Lung (tissue), 17 donors: ENCODE measurements at places on chromosomes 1 and 21. TPM values are rescaled to one million over a fixed set of nuclear protein-coding genes. Genes with fewer than 3 reads are reported as not detected.

The SELENBP1 gene
- total RNA-seq = 195 TPM

DNA sequence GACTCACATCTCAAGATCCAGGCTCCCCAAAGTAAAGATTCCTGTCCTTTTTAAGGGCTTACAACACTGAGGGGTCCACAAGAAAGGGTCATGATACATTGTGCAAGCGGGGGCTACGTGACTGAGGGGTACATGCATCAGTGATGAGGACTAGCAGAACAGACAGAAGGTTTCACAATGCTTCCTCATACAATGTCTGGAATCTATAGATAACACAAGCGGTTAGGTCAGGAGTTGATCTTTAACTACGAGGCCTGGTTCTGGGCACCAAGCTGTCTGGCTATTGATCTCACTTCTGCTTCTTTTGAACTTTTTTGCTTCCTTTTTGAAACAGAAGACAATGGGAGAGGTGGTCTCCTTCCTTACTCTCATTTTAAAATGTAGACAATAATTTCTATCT lies 718.6 kb downstream of the AMY1C start:
- no peak overlapping the region for H3K4me3 ChIP-seq
- H3K4me1 ChIP-seq = no peaks in the 10 kb centered on the region
- DNase-seq = no peak
- H3K27me3 ChIP-seq = no peaks in the 10 kb centered on the region
- H3K36me3 ChIP-seq = no peaks in the 10 kb centered on the region

The GALNT2 gene
- total RNA-seq = 101 TPM

DNA sequence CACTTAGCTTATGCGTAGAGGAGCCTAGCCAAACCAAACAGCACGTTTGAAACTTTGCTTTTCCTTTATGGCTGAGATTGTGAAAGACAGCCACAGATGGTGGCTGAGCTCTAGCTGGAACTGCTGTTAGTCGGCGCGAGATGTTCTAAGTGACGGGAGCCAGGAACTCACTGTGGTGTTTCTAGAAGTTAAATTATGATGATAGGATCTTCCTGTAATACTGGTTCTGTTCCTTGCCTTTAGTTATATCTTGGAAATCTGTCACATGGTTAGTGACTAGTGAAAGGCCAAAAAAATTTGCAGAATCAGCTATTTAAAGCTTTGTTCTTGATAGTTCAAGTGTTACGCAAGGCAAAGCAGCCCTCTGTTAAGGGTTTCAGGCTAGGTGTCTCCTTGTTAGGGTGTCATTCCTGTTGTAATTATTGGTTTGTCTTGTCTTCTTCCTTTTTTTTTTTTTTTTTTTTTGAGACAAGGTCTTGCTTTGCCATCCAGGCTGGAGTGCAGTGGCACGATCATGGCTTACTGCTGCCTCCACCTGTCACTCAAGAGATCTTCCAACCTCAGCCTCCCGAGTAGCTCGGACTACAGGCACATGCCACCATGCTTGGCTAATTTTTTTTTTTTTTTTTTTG lies 22.6 kb downstream of the AK4 start:
- peaks cover 21% of the 10 kb centered on the region for H3K4me1 ChIP-seq
- H3K27me3 ChIP-seq = peaks cover 13% of the 10 kb centered on the region
- DNase-seq = peak; percentile 42
- H3K36me3 ChIP-seq = no peaks in the 10 kb centered on the region

DNA sequence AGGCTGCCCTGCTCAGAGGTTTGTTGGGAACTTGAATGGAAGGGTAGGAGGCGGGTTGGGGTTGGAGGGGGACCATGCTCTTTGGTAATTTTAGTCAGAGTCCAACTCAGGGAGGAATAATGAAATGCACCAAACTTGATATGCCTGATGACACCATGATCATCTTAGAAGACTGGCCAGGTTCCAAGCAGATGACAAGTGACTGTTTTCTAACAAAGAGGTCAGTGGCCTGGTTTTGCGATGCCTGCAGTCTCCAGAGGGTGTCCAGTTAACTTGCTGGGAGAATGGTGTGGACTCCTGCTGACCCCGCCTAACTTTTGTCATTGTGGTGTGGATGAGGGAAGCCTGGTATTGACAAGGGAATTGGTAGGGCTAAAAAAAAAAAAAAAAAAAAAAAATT lies 12.4 kb downstream of the VANGL1 start:
- H3K4me1 ChIP-seq = peaks cover 24% of the 10 kb centered on the region
- peaks cover 15% of the 10 kb centered on the region for H3K36me3 ChIP-seq
- no peak overlapping the region for H3K4me3 ChIP-seq
- no peaks in the 10 kb centered on the region for H3K27me3 ChIP-seq
- no peak for DNase-seq
- no peak overlapping the region for H3K27ac ChIP-seq

GRCh38 chr1:10652626-10653025 lies 143.8 kb downstream of the CASZ1 start:
- H3K36me3 ChIP-seq = no peaks in the 10 kb centered on the region
- H3K4me1 ChIP-seq = peaks cover 12% of the 10 kb centered on the region
- DNase-seq = no peak
- H3K27ac ChIP-seq = no peak overlapping the region

GRCh38 chr1:93980320-93981273 lies 71.4 kb upstream of the GCLM start:
- H3K4me3 ChIP-seq = no peak overlapping the region
- no peaks in the 10 kb centered on the region for H3K4me1 ChIP-seq
- no peaks in the 10 kb centered on the region for H3K36me3 ChIP-seq
- no peak overlapping the region for H3K27ac ChIP-seq
- no peaks in the 10 kb centered on the region for H3K27me3 ChIP-seq

- no peak overlapping the region for H3K4me3 ChIP-seq
- H3K27me3 ChIP-seq = no peaks in the 10 kb centered on the region
- H3K36me3 ChIP-seq = no peaks in the 10 kb centered on the region
- H3K4me1 ChIP-seq = no peaks in the 10 kb centered on the region
Observed at GRCh38 chr1:159068886-159069285, 7.7 kb downstream of the AIM2 start.

DNA sequence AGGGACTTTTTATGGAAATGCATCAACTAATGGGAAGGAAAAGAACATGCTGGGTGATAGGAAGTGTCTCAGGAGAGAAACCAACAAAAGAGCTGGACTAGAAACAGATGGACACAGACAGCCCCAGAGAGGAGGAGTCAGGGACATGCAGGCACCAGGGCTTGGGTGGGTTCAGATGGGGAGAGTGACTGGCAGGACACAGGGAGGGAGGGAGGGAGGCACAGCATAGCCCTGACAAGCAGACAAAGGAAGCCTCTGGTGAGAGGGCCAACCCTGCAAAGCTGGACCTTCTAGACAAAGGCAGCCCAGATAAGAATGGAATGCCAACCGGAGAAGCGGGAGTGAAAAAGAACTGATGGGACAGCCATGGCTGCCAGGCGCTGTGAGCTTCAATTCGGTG lies 568.8 kb downstream of the AJAP1 start:
- no peaks in the 10 kb centered on the region for H3K36me3 ChIP-seq
- no peak overlapping the region for H3K4me3 ChIP-seq
- H3K4me1 ChIP-seq = no peaks in the 10 kb centered on the region
- no peaks in the 10 kb centered on the region for H3K27me3 ChIP-seq

DNA sequence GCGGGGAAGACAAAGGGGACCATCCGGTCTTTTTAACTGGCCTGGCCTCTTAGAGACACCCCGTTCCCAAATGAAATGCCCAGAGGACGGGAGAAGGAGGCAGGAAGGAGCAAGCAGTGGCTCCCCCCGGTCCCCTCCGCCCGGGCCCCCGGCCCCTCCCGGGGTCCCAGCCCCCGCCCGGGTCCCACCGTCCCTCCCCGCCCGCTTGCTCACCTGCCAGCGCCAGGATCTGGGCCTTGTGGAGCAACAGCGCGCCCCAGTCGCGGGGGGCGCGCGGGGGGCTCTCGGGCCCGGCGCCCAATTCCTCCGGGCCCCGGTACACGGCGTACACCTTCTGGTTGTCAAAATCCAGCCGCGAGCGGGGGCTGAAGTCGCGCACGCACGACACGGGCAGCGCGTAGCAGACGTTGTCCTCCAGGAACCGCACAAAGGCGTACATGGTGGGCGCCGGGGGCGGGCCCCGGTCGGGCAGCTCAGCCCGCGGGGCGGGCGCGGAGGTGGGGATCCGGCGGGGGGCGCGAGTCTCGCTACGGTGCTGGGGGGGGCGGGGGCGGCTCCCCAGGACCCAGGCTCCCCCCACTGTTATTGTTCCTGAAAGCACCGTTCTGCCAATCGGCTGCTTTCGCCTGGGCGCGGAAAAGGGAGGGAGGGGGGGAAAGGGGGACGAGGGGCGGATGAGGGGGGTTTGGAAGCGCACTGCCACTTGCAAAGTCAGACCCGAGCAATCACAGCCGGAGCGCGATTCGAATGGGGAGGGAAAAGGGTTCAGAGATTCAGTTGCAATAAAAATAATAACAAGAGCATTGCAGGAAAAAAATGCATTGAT lies at the start of gene BEND5:
BEND5 (minus strand) TSS at position 499 of the 826 bp plus-strand sequence; CDS start at position 439, 60 bp downstream.
- peaks cover 14% of the 10 kb centered on the region for H3K4me1 ChIP-seq
- peak within 1 kb of the TSS; percentile 72 for H3K27ac ChIP-seq
- H3K36me3 ChIP-seq = no peaks in the 10 kb centered on the region
- H3K27me3 ChIP-seq = no peaks in the 10 kb centered on the region
- peak within 1 kb of the TSS; percentile 59 for H3K4me3 ChIP-seq
- DNase-seq = peak; percentile 94

The SYCP1 gene
- total RNA-seq = not detected

DNA sequence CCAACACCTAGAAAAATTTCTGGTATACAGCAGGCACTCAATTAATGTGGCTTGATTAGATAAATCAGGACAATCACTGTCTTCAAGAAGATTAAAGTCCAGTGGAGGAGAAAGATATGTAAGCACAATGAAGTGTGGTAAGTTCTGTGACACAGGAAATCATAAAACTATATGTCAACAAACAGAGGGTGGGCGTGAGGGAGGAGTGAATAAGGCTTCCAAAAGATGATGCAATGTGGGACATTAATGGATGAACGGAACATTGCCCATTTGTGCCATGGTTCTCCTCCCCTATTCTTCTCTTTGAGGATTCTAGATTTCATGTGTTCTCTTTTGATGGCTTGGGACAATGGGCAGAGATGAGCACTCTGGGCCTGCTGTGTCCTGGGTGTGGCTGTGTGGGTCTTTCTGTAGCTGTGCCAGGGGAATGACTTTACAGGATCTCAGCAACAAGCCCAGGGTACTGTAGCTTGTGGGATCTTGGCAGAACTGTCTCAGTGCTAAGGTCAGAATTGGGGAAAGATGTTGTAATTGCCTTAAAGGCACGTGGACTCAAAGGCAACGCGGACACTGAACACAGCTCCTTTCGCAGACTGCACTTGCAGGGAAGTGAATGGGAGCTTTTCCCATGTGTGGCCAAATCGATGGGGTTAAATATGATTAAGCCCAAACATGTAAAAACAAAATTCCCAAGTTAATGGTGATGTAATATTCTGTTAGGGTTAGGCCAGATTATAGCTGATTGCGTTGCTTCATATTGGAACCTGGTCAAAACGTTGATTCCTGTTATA lies 366.9 kb downstream of the TGFB2 start:
- H3K27ac ChIP-seq = no peak overlapping the region
- no peaks in the 10 kb centered on the region for H3K36me3 ChIP-seq
- no peaks in the 10 kb centered on the region for H3K27me3 ChIP-seq
- H3K4me1 ChIP-seq = no peaks in the 10 kb centered on the region
- DNase-seq = no peak

DNA sequence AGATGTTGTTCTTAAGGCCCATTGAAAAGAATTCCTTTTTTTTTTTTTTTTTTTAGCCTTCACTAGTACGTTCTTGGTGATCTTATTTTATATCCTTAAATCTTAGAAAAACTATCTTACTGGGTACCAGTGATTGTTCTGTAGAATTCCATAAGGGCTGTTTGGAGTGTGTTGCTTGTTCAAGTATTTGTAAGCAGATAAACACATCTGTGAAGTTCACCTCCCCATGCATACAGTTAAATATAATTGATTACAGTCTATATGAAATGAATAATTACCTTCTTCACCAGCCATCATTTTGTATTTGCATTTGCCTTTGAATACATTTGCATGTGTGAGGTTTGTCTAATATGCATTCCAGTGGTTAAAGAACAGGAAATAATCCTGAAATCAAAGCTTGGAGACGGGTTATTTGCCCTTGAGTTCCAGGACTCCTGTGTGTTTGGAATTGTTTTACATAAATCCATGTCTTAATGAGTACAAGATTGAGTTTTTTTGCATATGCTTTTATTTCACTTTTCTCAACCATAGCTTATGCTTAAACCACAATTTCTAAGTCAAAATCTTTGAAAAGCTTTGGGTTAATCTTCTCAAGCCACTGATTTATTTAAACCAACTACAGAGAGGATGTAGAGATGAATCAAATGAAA lies 73.1 kb downstream of the VPS13D start:
- H3K4me3 ChIP-seq = no peak overlapping the region
- H3K27ac ChIP-seq = no peak overlapping the region
- no peaks in the 10 kb centered on the region for H3K4me1 ChIP-seq
- DNase-seq = no peak

The AUNIP gene
- 0.21 TPM for total RNA-seq

The C8B gene
- total RNA-seq = 1.9 TPM

GRCh38 chr1:191222206-191222605 lies 744.5 kb upstream of the BRINP3 start:
- no peaks in the 10 kb centered on the region for H3K27me3 ChIP-seq
- no peak overlapping the region for H3K27ac ChIP-seq
- DNase-seq = no peak
- H3K4me1 ChIP-seq = no peaks in the 10 kb centered on the region

The KCNJ15 gene
- 79.1 TPM for total RNA-seq

DNA sequence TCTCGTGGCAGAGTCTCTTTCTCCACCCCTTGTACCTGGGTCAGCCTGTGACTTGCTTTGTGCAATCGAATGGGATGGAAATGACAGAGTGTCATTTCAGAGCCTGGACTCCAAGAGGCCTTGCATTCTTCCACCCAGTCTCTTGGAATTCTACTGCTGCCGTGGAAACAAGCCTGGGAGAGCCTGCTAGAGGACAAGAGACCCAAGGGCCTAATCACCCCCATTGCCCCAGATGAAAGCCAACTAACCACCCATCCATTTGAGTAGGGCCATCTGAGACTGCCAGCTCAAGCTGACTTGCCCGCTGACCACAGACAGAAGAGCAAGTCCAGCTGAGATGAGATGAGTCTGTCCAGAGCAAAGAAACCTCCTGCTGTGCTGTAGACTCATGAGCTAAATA lies 201.6 kb downstream of the PTPRU start:
- no peak overlapping the region for H3K4me3 ChIP-seq
- H3K27me3 ChIP-seq = peaks cover 2% of the 10 kb centered on the region
- H3K4me1 ChIP-seq = no peaks in the 10 kb centered on the region
